ENCODE measurements at places on chromosomes 4 and X.

- DNase-seq = no peak
Measured at GRCh38 chrX:113651306-113651705, 810.7 kb upstream of the AMOT start.

DNA sequence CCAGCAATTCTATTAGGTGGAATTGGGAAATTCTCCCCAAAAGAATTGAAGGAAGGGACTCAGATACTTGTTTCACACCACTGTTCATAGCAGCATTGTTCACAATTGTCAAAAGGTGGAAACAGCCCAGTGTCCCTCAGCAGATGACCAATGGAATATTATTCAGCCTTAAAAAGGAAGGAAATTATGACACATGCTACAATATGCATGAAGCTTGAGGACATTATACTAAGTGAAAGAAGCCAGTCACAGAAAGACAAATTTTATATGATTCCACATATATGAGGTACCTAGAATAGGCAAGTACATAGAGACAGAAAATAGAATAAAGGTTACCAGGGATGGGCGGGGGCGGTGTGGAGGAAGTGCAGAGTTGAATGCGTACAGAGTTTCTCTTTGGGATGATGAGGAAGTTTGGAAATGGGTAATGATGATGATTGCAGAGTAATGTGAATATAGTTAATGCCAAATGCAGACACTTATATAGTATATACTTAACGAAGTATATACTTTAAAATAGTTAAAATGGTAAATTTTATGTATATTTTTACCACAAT, 29.6 kb downstream of the DOCK11 start:
- DNase-seq = no peak

DNA sequence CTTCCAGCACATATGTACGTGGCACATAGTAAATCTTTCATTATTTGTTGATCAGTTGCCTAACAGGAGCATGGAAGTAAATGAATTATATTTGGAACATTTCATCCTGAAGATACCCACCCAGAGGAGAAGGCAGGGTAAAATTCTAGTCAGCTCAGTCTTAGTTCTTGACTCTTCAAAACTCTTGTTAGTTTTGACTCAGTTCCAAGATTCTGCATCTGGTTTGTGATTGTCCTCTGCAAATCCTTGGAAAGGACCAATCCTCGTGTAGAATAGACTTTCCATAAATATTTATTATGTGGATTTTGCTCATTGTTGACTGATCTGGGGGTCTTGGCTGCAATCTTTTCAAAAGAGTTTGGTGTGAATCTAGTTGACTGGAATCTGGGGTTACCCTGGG, 257.5 kb upstream of the FAT1 start:
- DNase-seq = no peak

- DNase-seq = no peak
Measured at GRCh38 chrX:23939203-23939602, 31.4 kb downstream of the CXorf58 start.

Measured in NCI-H2029 treated with DMSO at 0.1 percent for 48 hours (cell line).